ENCODE measurements at places on chromosomes 6 and 20. TPM values are rescaled to one million over a fixed set of nuclear protein-coding genes. Genes with fewer than 3 reads are reported as not detected.

DNA sequence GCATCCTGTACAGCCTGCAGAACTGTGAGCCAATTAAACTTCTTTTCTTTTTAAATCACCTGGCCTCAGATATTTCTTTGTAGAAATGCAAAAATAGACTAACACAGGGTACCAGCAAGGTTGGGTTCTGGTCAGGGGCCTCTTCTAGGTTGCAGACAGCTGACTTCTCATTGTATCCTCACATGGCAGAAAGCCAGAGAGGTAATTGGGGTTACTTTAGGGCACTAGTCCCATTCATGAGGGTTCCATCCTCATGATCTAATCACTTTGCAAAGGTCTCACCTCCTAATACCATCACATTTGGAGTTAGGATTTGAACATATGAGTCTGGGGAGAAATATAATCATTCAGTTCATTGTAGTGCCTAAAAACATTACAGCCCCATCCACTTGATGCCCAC lies 101.5 kb downstream of the LCA5 start:
- no peaks in the 10 kb centered on the region for H3K27me3 ChIP-seq
- no peaks in the 10 kb centered on the region for H3K36me3 ChIP-seq
- H3K4me1 ChIP-seq = no peaks in the 10 kb centered on the region
- no peak overlapping the region for H3K4me3 ChIP-seq
- DNase-seq = no peak

- H3K4me1 ChIP-seq = no peaks in the 10 kb centered on the region
- no peak overlapping the region for H3K4me3 ChIP-seq
- H3K27ac ChIP-seq = no peak overlapping the region
- no peak for DNase-seq
Observed at GRCh38 chr6:4351520-4352321, 216.3 kb upstream of the ECI2 start.

Gene POU5F1
- total RNA-seq = not detected

Gene LHFPL5
- not detected for total RNA-seq

DNA sequence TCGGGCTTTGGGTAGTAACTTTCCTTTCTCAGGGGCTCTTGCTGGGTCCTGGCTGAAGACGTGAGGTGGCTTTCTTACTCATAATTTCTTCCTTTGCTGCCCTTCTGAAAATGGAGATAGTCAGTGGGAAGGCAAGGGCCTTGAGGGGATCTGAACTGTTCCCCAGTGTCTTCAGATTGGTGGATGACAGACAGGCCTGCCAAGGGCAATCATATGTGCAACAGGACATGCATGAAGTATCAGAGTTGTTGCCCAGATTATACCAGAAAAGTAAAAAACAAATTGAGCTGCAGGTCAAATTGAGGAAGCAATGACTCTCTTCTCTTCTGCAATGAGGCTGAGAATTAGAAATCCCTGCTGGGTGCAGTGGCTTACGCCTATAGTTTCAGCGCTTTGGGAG lies 71.6 kb upstream of the PAX1 start:
- H3K4me3 ChIP-seq = no peak overlapping the region
- no peaks in the 10 kb centered on the region for H3K36me3 ChIP-seq
- H3K27me3 ChIP-seq = peaks cover 21% of the 10 kb centered on the region
- H3K27ac ChIP-seq = no peak overlapping the region

- H3K4me1 ChIP-seq = peaks cover 4% of the 10 kb centered on the region
- H3K36me3 ChIP-seq = no peaks in the 10 kb centered on the region
- DNase-seq = no peak
- H3K27me3 ChIP-seq = no peaks in the 10 kb centered on the region
- H3K4me3 ChIP-seq = no peak overlapping the region
- no peak overlapping the region for H3K27ac ChIP-seq
Observed at GRCh38 chr6:71499667-71500066, 211.1 kb downstream of the OGFRL1 start.

Gene RMND1
- total RNA-seq = 25.9 TPM

DNA sequence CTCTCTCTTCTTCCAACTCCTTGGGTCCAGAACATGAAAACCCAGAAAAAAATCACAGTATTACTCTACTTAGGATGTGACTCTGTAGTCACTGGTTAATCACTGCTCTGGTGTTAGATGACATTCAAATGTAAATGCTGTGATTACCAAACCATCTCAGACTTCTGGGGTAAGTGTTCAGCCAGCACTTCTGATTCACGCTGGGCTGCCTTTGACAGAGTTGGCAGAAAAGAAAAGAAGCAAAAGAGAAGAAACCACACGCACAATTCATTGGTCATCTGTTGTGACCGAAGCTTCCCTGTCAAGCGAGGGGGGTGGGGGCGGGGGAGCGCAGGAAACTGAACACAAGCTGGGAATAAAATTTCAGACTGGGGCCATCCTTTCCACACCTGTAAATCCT lies 82.7 kb downstream of the PSMG4 start:
- H3K27me3 ChIP-seq = no peaks in the 10 kb centered on the region
- H3K36me3 ChIP-seq = no peaks in the 10 kb centered on the region
- H3K27ac ChIP-seq = no peak overlapping the region
- no peak for DNase-seq
- peaks cover 16% of the 10 kb centered on the region for H3K4me1 ChIP-seq

Gene GPR6
- total RNA-seq = not detected

GRCh38 chr6:119348748-119349360 lies 707 bp downstream of the MAN1A1 start:
- H3K4me1 ChIP-seq = peaks cover 52% of the 10 kb centered on the region
- H3K36me3 ChIP-seq = peaks cover 27% of the 10 kb centered on the region
- no peaks in the 10 kb centered on the region for H3K27me3 ChIP-seq
- peak overlapping the region; percentile 82 for H3K4me3 ChIP-seq

GRCh38 chr6:22383016-22383415 lies 86.2 kb upstream of the PRL start:
- no peaks in the 10 kb centered on the region for H3K27me3 ChIP-seq
- H3K4me3 ChIP-seq = no peak overlapping the region

GRCh38 chr20:48107560-48107959 lies 322.3 kb upstream of the SULF2 start:
- peaks cover 4% of the 10 kb centered on the region for H3K27me3 ChIP-seq
- H3K4me1 ChIP-seq = no peaks in the 10 kb centered on the region
- H3K4me3 ChIP-seq = no peak overlapping the region
- H3K36me3 ChIP-seq = no peaks in the 10 kb centered on the region
- DNase-seq = no peak

DNA sequence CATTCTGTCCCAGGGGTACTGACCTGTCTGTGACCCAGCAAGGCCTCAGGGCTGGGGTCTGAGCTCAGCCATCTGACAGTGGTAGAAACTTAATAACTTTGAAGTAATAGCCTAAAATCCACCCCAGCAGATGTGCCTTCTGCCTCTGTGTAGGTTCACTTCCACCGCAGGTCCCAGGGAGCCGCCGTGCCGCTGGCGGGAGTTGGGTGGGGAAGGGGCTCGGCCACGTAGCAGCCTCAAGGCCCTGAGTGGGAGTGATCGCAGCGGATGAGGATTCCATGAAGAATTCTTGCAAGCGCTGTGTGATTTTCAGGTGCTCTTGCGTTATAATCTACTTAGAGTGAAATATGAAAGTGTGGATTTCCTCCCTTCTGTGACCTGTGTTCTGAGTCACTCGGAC lies 163.7 kb downstream of the DTNBP1 start:
- H3K27ac ChIP-seq = no peak overlapping the region
- no peak overlapping the region for H3K4me3 ChIP-seq
- peaks cover 19% of the 10 kb centered on the region for H3K36me3 ChIP-seq
- H3K4me1 ChIP-seq = peaks cover 6% of the 10 kb centered on the region

GRCh38 chr20:45507011-45507820 lies 8.2 kb downstream of the SPINT3 start:
- peaks cover 15% of the 10 kb centered on the region for H3K4me1 ChIP-seq
- H3K36me3 ChIP-seq = no peaks in the 10 kb centered on the region
- H3K4me3 ChIP-seq = no peak overlapping the region
- no peak overlapping the region for H3K27ac ChIP-seq
- no peak for DNase-seq
- peaks cover 53% of the 10 kb centered on the region for H3K27me3 ChIP-seq

Gene TOX2
- 0.45 TPM for total RNA-seq

GRCh38 chr20:36967636-36968035 lies 16.1 kb upstream of the SAMHD1 start:
- no peaks in the 10 kb centered on the region for H3K27me3 ChIP-seq
- no peak overlapping the region for H3K4me3 ChIP-seq
- peaks cover 50% of the 10 kb centered on the region for H3K4me1 ChIP-seq
- H3K27ac ChIP-seq = peak overlapping the region; percentile 30
- H3K36me3 ChIP-seq = peaks cover 24% of the 10 kb centered on the region
- no peak for DNase-seq

GRCh38 chr6:121865811-121866210 lies 430.4 kb downstream of the GJA1 start:
- no peak for DNase-seq
- H3K4me1 ChIP-seq = no peaks in the 10 kb centered on the region
- no peak overlapping the region for H3K27ac ChIP-seq
- H3K27me3 ChIP-seq = peaks cover 3% of the 10 kb centered on the region

Gene CNKSR3
- 1.1 TPM for total RNA-seq

Gene CDKAL1
- total RNA-seq = 22.6 TPM

GRCh38 chr20:61720348-61720696 lies 345.4 kb downstream of the TAF4 start:
- peak overlapping the region; percentile 84 for H3K4me3 ChIP-seq
- no peaks in the 10 kb centered on the region for H3K27me3 ChIP-seq
- H3K4me1 ChIP-seq = peaks cover 13% of the 10 kb centered on the region
- peak overlapping the region; percentile 92 for H3K27ac ChIP-seq
- H3K36me3 ChIP-seq = no peaks in the 10 kb centered on the region

Gene GGT7
- 10.5 TPM for total RNA-seq

GRCh38 chr6:37320646-37321045 lies 33.1 kb upstream of the RNF8 start:
- no peak overlapping the region for H3K4me3 ChIP-seq
- no peak for DNase-seq
- no peaks in the 10 kb centered on the region for H3K27me3 ChIP-seq
- peaks cover 5% of the 10 kb centered on the region for H3K4me1 ChIP-seq
- H3K27ac ChIP-seq = no peak overlapping the region
- no peaks in the 10 kb centered on the region for H3K36me3 ChIP-seq

- H3K27me3 ChIP-seq = no peaks in the 10 kb centered on the region
- H3K27ac ChIP-seq = no peak overlapping the region
- H3K4me1 ChIP-seq = peaks cover 7% of the 10 kb centered on the region
- peaks cover 9% of the 10 kb centered on the region for H3K36me3 ChIP-seq
Observed at GRCh38 chr20:3541887-3542721, 71.3 kb downstream of the ATRN start.

DNA sequence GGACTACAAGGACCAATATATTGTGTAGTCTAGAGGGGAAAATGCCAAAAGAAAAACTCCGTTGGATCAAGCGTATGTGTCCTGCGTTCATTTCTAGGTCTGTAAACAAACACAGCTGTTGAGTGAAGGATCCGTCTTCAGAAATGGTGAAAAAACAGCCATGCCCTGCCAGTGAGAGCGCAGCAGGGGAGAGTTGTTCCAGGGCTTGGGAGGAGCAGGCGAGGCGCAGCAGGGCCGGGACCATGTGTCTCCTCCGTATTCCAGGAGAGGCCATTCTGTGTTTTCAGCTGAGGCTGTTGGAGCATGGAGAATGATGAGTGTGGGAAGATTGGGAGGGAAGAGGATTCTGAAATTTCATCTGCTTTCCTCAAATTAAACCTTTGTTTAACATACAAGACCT lies 38.0 kb downstream of the BMP6 start:
- no peak overlapping the region for H3K27ac ChIP-seq
- H3K4me3 ChIP-seq = no peak overlapping the region
- H3K4me1 ChIP-seq = no peaks in the 10 kb centered on the region
- DNase-seq = no peak

GRCh38 chr6:143545976-143546547 lies 34.5 kb upstream of the FUCA2 start:
- H3K4me3 ChIP-seq = no peak overlapping the region
- no peaks in the 10 kb centered on the region for H3K36me3 ChIP-seq
- no peak for DNase-seq
- no peaks in the 10 kb centered on the region for H3K27me3 ChIP-seq
- peak overlapping the region; percentile 21 for H3K27ac ChIP-seq

DNA sequence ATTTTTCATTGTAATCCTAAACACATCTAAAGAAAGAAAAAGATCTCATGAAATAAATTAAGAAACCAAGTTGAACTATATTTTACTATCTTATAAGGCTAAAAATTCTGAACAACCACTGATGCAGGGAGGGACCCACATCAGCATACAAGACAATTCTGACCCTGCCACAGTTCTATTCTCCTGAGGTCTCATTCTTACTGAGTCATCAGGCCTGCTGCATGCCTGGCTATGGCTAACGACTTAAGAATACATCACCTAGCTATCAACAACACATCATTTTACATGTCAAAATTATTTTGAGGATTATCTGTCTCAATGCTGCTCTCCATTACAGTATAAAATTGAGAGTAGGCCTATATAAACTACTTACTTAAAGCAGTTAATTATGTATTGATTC lies 52.9 kb downstream of the FBXL4 start:
- H3K27me3 ChIP-seq = no peaks in the 10 kb centered on the region
- no peak for DNase-seq
- H3K36me3 ChIP-seq = peaks cover 31% of the 10 kb centered on the region
- H3K4me3 ChIP-seq = no peak overlapping the region
- H3K27ac ChIP-seq = no peak overlapping the region
- H3K4me1 ChIP-seq = no peaks in the 10 kb centered on the region

DNA sequence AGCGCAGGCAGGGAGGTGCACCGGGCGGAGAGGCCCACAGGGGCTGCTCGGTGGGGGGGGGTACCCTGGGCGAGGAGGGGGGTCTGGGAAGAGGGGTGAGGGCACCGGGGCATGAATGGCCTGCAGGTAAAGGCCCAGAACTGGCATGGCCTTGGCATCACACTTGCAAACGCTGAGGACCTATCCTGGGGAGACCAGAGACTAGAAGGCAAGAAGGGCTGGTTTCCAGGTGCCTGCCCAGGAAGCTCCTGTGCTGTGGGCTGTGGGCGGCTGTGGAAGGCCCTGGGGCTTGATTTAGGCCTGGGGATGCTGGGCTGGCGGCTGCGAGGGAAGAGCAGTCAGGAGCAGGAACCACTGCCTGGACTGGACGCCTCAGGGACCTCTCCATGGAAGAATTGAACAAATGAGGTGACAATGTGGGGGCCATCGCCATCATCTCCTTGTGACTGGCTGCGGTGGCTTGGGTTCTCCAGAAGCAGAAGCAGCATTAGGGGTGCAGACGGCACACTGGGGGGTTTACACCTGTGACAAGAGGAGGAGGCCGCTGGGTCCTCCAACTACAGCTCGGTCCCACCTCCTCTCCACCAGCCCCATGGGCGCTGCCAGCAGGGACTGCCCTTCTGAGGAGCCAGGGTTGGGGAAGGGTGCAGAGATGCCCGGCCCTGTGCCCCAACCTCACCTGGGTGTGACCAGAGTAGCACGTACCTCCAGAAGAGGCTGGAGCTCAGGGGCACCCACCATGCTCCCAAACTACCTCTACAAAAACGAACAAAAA lies 32.1 kb upstream of the IRF4 start:
- no peak overlapping the region for H3K27ac ChIP-seq
- H3K27me3 ChIP-seq = no peaks in the 10 kb centered on the region
- DNase-seq = no peak
- H3K36me3 ChIP-seq = peaks cover 3% of the 10 kb centered on the region
- no peak overlapping the region for H3K4me3 ChIP-seq
- H3K4me1 ChIP-seq = peaks cover 15% of the 10 kb centered on the region

Gene DACT2
- not detected for total RNA-seq

Data from activated naive CD8-positive, alpha-beta T cell treated with anti-CD3 and anti-CD28 coated beads for 36 hours (primary cell).